ENCODE measurements at places on chromosomes 12 and 14.

GRCh38 chr12:43951286-43951685 lies 115.4 kb downstream of the TMEM117 start:
- no peak for DNase-seq

DNA sequence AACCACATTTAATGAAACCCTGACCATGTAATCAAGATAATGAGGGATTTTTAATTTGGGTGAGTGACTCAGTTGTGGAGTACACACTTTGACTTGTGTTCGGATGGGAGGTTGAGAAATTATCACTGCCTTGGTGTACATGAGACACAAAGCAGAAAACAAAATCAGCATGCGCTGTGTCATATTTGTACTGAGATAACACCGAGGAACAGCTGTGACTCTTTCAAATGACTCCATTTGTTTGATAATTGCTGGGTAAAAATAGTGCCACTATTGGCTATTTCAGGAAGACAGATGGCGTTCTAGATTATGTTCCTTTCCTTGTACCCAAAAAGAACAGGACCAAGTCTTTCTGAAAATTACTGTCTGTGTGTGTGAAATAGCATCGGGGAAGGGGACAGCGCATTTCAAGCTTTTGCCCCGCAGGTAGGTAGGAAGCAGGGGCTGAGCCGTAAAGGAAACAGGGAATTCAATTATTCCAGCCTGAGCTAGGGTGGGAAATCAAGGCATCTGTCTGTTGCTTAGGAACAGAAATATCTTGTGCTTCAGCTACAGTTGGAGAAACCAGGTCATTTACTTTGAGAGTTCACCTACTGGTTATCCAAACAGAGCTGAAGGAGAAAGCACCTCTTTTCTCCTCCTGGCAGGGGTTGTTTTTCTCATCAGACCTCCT lies 114.3 kb downstream of the SNAPC1 start:
- no peak for DNase-seq

DNA sequence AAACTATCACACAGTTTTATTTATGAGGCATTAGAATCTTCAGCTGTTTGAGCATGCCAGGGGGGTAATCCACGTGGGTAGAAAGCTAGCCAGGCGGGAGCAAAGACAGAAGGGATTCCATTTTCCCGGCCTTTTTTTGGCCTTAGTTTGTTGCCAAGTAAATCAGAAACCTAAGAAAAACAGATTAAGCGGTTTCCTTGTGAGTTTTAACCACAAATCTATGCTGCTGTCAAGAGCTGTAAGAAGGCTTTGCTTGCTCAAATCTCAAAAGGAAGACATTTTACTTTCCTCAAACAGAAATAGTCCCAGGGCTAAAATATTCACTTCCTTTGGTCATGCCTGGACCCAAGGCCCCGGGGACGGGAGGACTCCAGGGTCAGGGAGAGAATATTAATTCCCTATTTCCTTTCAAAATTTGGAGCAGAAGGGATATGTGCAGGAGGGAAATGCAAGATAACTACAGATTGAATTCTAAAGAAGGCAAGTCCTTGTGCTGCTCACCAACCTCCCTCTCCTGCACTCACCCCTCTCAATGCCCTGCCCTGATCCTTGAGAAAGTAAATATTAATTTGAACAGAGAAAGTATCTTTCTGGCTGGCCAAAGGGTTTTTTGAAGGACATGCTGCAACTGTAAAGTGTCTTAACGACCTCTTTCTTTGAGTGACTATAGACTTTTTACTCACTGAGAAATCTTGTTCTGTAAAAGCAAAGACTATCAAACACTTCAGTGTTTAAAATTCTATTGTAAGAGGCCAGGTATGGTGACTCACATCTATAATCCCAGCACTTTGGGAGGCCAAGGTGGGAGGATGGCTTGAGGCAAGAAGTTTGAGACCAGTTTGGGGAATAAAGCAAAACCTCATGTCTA lies 75.7 kb downstream of the HSD17B6 start:
- no peak for DNase-seq

DNA sequence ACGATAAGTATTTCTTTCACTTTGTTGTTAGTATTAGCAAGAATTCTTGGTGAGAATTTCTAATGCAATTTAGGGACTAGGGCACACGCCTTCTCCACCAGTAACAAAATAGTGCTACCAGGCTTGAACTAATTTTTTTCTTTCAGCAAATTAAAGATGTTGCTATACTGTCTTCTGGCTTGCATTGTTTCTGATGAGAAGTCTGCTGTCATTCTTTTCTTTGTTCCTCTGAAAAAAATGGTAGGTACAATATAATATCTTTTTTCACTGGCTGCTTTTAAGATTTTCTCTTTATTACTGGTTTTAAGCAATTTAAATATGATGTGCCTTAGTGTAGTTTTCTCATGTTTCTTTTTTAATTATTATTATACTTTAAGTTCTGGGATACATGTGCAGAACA lies 171.2 kb downstream of the PCNX1 start:
- DNase-seq = no peak

DNA sequence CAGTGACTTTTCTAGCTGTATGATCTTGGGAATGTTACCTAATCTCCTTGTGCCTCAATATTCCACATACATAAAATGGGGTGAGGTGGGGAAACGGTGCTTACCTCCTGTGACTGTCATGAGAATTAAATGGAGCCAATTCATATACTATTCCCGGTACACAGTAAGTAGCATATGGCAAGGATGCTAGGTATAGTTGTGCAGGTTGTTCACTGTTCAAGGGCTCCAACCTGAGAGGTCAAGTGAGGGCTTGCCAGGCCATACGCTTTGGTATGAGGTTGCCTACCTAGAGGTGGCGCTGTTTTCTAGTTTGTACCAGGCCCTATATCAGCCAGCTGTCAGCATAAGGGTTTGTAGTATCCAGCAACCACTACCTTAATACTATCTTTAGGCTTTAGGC lies 3.6 kb upstream of the BATF start:
- no peak for DNase-seq

GRCh38 chr12:124457287-124458219 lies 109.9 kb downstream of the NCOR2 start:
- DNase-seq = no peak

DNA sequence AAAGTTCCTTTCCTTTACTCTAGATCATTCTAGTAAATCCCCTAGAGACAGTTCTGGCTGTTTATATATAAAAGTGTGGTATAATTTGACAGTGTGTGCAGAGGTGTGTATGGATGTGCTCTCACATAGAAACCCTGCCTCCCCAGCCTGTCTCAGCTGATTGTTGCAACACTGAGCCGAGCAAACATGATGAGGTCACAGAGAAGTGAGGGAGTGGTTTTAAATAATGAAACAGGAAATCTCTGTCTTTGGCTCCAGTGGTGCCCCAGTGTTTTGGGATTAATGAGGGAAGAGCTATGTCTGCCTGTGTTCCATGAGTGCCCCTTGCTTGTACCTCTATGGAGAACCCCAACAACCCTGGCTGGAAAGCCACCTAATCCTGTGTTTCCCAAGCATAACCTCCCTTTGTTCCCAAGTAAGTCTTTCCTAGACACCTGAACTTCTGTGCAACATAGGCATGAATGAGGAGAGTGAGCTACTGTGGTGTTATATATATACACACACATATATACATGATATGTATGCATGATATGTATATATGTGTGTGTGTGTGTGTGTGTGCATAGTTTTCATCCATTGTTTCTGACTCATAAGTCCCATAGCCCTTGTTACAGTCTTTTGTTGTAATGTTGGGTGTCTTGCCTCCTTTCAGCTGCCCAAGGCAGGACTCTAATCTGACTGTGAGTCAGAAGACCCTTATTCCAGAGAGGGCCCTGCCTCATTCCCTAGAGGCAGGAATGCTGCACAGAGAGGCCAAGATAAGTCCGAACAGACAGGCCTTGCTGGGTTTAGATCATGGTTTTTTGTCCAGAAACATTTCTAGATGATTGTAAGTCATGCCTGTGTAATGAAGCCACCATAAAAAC lies 18.0 kb downstream of the TRAF3 start:
- no peak for DNase-seq

- no peak for DNase-seq
Observed at GRCh38 chr12:92785563-92785950, 82.8 kb downstream of the PLEKHG7 start.

GRCh38 chr14:75144944-75145343 lies 18.1 kb upstream of the NEK9 start:
- no peak for DNase-seq

GRCh38 chr12:5140190-5140589 lies 96.5 kb downstream of the KCNA5 start:
- no peak for DNase-seq

GRCh38 chr12:16602412-16602811 lies 3.5 kb downstream of the LMO3 start:
- no peak for DNase-seq

GRCh38 chr12:60174941-60175340 lies 579.1 kb downstream of the SLC16A7 start:
- no peak for DNase-seq

DNA sequence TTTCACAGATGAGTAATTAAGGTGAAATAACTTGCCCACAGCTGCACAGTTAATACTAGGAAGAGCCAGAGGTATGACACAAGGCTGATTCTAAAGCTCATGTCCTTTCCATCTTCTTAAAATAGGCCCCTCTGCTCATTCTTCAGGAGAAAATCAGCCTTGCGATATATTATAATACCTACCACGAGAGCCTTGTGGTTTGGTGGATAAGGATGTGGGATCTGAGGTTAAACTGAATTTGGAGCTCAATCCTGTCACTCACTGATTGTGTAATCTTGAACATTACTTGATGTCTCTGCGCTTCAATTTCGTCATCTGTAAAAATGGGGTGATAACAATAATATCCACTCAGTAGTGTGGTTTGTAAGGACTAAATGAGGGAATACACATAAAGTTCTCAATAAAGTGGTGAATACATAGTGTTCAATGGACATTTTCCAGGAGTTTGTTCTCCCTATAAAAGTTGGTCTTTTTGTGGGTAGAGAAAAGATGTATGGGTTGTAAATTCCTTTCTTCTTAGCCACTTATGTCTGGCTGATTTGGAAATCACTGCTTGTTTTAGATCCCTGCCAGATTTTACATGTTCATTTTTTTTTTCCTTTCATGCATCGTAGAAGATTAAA lies 25.1 kb upstream of the ATP2B1 start:
- no peak for DNase-seq

GRCh38 chr12:25692115-25693035 lies 139.3 kb upstream of the LMNTD1 start:
- DNase-seq = no peak

DNA sequence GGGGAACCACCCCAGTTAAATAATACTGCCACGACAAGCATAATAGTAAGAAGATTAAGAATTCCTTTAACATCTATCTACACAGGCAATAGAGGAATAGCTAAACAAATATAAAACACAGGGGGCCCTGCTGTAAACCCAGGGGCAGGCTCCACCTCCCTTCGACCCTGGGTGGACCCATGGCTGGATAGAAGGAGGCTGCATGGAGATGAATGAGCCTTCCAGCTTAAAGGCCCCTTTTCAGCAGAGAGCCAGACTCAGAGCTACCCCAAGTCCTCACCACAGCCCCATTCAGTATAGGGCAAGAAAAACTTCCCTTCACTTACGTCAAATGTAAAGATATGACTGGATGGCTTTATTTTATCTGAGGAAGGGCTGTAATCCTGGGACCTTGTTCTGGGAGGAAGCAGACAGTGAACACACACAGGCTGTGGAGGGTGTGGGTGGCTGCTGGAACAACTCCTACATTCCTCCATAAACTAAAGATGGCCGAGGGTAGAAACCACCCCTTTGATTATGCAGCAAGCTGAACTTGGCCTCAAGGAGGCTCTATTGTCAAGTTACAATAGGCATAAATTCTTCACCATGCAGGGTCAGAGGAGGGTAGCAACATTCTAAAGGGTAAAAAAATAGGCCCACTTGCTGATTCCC lies 30.4 kb downstream of the NUAK1 start:
- no peak for DNase-seq

- DNase-seq = peak; percentile 21
Observed at GRCh38 chr12:53052419-53053217, 2.8 kb downstream of the TNS2 start.

DNA sequence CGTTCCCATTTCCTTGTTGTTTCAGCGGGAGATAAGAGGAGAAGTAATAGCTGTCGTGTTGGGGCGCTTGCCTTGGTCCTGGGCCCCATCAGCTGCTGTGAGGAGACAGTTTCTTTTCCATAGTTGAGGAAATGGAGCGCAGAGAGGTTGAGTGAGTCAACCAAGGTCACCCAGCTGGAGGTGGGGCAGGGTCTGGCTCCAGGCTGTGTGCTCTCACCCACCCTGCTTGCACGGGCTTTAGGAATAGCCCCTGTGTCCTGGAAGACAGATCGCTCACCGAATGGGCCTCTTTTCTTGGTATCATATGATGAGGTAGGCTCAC lies 165.7 kb upstream of the RTL1 start:
- no peak for DNase-seq

GRCh38 chr14:90677484-90678050 lies 138.7 kb downstream of the TTC7B start:
- DNase-seq = no peak

- DNase-seq = no peak
Observed at GRCh38 chr12:123393747-123394146, 9.8 kb downstream of the KMT5A start.

DNA sequence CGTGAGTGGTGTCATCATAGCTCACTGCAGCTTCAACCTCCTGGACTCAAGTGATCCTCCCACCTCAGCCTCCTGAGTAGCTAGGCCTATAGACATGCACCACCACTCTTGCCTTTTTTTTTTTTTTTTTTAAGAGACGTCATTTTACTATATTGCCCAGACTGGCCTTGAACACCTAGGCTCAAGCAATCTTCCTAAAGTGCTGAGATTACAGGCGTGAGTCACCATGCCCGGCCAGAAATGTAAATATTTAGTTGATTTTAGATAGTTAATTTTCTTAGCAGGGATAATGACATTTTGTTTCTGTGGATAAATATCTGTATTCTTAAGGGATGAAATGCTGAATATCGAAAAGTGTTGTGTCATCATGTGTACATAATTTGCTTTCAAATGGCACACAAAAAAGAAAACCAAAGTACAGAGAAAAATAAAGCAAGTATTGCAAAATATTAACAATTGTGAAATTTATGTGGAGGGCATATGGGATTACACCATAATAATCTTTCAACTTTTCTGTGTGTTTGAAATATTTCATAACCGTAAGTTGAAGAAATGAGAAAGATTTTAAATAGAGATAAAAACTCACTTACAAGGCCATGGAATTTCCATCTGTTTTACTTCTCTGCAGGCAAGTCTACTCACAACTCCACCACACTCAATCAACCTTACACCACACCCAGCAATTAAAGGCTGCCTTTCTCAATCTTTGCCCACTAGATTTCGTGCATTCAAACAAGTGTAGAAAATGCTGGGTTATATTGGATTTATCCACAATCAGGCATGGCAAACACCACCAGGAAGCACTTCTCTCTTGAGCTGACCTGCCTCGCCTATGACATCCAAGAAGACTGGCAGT lies 93.7 kb downstream of the SPTSSA start:
- no peak for DNase-seq

DNA sequence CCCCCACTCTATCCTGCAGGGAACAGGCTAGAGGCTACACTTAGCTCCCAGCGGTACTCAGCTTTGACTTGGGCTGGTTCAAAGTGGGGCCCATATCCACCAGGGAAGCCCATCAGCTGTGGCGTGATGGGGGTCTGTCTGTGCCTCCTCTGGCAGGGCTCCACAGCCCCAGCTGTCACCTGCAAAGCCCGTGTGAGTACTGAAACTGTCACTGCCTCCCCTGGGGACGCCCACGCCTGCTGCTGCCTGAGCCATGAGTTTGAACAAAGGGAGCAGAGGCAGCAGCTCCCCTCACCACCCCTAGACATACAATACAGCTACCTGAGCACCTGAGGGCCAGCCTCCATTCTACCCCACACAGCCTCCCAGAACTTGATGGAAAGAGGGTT lies 5.0 kb downstream of the REM2 start:
- no peak for DNase-seq

Measured in NCI-H1105 (cell line).